SJSA1 (cell line): ENCODE measurements at places on chromosomes 3 and 15.

DNA sequence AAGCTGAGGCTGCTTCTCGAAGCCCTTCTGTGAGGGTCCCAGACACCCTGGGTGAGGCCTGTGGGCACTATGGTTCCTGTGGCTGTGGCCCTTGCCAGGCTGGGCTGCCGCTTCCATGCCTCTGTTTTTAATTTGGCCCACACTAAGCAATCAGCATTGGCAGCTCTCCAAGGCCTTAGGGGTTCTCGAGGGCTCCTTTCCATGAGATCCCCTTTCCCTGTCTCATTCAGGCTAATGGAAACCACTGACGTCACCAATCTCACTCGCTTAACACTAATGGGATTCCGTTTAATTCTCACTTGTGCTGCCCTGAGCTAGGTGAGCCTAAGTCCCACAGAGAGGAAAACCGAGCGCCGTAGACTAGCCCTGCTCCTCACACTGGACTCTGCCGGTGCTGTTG is 60.2 kb upstream of the RAB6B start:
- no peak overlapping the region for H3K27ac ChIP-seq
- H3K4me3 ChIP-seq: no peak overlapping the region
- DNase-seq: no peak
- H3K27me3 ChIP-seq: no peaks in the 10 kb centered on the region
- H3K36me3 ChIP-seq: no peaks in the 10 kb centered on the region

DNA sequence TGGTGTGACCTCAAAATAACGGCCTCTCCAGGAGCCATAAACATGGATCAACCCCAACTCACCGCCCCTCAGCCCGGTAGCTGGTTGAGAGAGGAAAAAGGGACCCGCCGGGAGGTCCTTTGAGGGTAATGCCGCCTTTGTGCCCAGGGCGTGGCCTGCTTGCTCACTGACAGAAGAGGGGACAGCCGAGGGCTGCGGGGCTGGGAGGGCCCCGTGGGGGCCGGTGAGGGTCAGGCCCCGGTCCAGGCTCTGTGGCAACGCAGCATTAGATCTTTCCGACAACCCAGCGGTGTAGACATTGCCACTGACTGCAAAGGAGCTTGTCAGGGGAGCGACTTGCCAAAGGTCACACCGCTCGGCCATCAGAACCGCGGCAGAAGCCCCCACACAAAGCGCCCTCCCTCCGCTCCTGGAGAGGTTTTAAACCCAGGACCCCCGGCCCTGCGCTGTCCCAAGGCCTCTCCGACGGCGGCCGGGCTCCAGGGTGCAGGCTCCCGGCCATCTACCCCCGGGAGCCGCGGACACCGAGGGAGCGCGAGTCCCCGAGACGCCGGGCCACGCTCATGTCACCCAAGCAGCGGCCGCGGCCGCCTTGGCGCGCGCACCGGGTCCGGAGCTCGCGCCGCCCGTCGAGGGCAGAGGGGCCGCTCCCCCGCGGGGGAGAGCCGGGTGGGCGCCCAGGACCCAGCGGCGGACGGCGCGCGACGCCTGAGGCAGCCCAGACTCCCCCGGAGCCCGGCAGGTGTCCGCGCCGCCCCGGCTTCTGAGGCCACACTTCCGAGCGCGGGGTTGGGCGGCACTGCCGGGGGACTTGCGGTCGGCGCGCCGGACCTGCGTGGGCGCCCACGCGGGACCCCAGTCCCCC is 975 bp downstream of the PCSK6 start:
- no peak overlapping the region; the same call in 1 of the 2 replicates for H3K4me3 ChIP-seq
- DNase-seq: no peak
- peaks cover 7% of the 10 kb centered on the region; the same call in 1 of the 2 replicates for H3K4me1 ChIP-seq
- no peak overlapping the region for H3K27ac ChIP-seq
- H3K36me3 ChIP-seq: no peaks in the 10 kb centered on the region

GRCh38 chr3:140276703-140277102 is 341.7 kb downstream of the CLSTN2 start:
- no peak for DNase-seq
- no peaks in the 10 kb centered on the region for H3K4me1 ChIP-seq
- H3K4me3 ChIP-seq: no peak overlapping the region
- H3K27me3 ChIP-seq: no peaks in the 10 kb centered on the region

GRCh38 chr3:175764722-175765121 is 905.6 kb downstream of the NAALADL2 start:
- no peaks in the 10 kb centered on the region for H3K36me3 ChIP-seq
- DNase-seq: no peak
- H3K27me3 ChIP-seq: no peaks in the 10 kb centered on the region
- H3K4me1 ChIP-seq: no peaks in the 10 kb centered on the region

- no peaks in the 10 kb centered on the region for H3K27me3 ChIP-seq
- DNase-seq: no peak
These were observed 112.2 kb downstream of the ISL2 start for GRCh38 chr15:76448755-76449154.
